ENCODE measurements at places on chromosomes 5 and 9.

DNA sequence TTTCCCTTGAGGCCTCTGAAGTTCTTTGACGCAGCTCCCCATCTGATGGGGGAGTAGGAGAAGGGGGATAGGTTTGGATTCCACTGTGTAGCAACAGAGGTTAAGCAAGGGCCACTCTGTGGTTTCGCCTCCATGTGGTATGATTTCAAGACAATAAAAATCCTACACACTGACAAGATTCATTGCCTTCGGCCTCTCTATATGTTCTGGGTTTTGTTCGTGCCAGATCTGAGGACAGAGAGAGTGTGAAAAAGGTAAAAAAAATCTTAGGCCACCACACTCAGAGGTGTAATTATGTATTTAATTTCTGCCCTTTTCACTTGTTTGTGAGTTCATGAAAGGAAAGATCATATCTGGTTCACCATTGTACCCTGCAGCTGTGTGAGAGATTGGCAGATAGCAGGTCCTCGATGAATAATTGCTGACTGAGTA is 715.2 kb upstream of the ZNF608 start:
- DNase-seq, result no peak

GRCh38 chr5:91301106-91301846 is 81.8 kb downstream of the ARRDC3 start:
- DNase-seq, result no peak

DNA sequence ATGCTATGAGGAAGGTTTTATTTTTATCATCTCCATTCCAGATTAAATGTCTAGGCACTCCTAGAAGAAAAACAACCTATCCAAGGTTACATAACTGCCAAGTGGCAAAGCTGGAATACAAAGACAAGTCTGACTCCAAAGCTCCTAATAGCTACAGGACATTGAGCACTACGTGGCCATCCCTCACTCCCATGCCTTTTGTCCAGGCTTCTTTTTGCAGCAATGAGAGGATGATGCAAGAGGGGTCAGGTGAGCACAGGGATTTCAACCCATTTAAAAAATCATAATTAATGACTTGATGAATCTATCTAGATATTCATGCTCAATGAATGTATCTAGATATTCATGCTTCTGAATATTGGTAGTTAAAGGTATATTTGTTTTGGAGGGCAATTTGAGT is 117.0 kb downstream of the KIAA0825 start:
- DNase-seq, result no peak

- peak; percentile 71 for DNase-seq
These were observed 56.9 kb downstream of the ACER2 start for GRCh38 chr9:19465586-19466279.

- DNase-seq, result no peak
These were observed 70.1 kb downstream of the RFX3 start for GRCh38 chr9:3455717-3456116.

DNA sequence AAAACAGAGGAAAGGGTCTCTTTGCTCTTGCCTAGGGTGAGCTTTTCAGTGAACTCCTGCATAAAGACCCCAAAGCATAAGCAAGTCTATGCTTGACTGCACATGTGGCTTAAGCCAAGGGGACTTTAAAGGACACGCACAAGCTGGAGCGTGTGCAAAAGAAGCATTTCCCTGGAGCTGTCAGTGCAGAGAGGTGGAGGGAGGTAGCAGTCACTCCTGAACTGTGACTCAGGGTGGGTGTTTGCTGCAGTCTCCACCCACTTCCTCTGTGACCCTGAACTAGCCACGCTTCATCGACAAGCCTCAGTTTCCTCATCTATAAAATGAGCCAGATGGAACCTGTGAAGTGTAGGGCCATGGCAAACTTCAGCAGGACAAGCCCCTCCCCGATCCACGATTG is 72.4 kb downstream of the PDZD2 start:
- DNase-seq, result no peak
